RWPE1 (cell line): ENCODE measurements at places on chromosomes 16 and 17.

GRCh38 chr16:1916640-1916990 is 1.6 kb downstream of the HS3ST6 start:
- no peak for DNase-seq

- DNase-seq: no peak
Observed at GRCh38 chr17:62791235-62791734, 16.8 kb downstream of the MARCHF10 start.

GRCh38 chr16:29656688-29657523 is 6.1 kb upstream of the SPN start:
- no peak for DNase-seq

DNA sequence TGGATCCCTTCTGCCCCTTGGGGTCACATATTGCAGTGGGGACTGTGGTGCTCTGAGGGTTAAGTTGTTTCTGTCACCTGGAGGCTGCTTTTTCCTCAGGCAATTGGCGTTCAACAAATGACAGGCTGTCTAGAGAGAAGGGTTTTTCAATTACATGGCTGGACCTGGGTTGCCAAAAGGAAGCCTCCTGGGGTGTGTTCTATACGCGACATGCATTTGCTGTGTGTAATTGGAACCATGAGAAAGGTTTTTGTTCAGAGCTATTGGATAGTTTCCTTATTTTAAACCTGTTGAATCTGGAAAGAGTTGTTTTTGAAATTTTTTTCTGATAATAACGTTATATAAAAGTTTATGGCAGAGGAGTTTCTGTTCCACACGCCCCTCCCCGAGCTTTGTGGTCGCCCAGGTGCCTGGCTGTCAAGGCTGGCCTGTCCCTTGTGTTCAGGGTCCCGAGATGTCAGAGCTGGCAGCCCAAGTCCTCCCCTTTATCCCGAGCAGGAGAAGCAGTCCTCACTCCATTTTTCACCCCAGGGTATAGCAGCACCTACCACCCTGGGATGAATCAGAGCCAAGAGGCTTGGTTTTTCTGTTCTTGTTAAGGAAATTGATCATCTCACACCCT is 26.1 kb upstream of the ZNF750 start:
- DNase-seq: no peak

DNA sequence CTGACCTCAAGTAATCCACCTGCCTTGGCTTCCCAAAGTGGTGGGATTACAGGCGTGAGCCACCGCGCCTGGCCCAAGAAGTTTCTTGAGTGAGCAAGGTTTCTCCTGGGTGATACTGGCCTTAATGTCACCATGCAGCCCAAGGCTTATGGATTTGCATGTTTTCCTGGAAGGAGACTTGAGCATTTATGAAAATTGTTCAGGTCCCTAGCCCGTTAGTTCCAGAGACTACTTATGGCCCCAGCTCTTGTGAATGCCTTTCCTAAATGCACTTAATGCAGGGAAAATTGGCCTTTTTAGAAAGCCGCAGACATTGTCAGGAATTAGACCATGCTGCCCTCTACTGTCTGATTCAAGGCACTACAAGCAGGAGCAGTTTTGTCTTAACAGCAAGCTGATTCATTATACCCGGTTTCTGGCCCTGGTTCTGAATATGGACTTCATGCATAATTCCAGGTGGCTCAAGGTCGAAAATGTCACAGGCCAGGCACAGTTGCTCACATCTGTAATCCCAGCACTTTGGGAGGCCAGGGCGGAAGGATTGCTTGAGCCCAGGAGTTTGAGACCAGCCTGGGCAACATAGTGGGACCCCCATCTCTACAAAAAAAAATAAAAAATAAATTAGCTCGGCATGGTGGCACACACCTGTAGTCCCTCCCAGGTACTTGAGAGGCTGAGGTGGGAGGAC is 91.3 kb downstream of the SNX29 start:
- DNase-seq: peak; percentile 72

DNA sequence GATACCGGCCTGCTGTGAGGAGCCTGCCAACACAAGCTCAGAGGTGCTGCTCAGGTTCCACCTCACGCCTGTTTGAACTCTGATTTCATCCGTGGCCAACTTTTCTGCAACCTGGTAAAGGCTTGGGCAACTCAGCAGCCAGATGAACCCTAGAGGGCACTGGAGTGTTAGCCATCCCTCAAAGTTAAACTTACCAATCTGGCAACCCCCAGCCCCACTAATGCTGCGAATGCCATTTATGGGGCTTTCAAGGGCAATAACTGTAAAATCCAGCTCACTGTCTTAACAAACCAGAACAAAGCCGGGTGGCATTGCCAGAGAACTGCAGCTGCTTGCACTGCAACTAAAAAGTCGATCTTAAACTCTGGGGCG is 105.5 kb downstream of the AXIN2 start:
- no peak for DNase-seq

- DNase-seq: no peak
Observed at GRCh38 chr16:57903656-57904055, 67.3 kb downstream of the CNGB1 start.

GRCh38 chr17:33968350-33969044 is 286.6 kb upstream of the CCL2 start:
- DNase-seq: no peak

DNA sequence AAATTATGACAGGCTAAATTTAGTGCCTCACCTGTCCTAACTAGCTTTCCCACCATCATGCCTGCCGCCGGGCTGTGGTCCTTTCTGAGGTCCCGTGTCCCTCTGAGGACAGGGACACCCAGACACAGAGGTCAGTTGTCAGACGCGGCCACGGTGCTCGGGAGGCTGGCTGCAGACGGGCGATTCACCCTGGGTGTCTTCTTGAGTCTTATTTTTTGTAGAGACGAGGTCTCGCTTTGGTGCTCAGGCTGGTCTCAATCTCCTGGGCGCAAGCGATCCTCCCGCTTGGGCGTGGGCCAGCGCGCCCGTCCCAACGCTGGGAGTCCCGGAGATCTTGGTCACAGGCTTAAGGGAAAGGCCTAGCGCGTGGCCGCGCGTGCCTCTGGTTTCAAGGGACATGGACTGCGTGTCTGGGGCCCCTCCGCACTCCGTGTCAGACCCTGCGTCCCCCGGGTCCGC is 797 bp upstream of the RAB11FIP3 start:
- no peak for DNase-seq

GRCh38 chr17:65388911-65389310 is 172.5 kb downstream of the AXIN2 start:
- no peak for DNase-seq

DNA sequence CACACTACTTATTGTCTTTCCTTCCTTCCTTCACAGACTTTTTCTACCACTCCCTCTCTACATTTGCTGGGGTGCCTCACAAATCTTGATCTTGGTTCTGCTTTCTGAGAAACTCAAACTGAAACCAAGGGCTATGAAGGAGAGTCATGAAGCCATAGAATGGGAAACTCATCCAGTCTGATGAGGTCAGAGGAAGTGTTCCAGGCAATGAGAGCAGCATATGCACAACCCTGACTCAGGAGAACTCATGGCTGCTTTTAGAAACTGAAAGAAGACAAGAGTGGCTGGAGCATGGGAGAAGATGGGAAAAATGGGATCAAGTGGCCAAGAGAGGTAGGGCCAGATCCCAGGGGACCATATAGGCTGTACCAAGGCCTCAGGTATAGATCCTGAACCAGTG is 130.0 kb upstream of the TOX3 start:
- no peak for DNase-seq

GRCh38 chr17:78144147-78144719 is 2.0 kb upstream of the C17orf99 start:
- DNase-seq: no peak

- no peak for DNase-seq
Observed at GRCh38 chr16:56269811-56270684, 78.8 kb downstream of the GNAO1 start.

DNA sequence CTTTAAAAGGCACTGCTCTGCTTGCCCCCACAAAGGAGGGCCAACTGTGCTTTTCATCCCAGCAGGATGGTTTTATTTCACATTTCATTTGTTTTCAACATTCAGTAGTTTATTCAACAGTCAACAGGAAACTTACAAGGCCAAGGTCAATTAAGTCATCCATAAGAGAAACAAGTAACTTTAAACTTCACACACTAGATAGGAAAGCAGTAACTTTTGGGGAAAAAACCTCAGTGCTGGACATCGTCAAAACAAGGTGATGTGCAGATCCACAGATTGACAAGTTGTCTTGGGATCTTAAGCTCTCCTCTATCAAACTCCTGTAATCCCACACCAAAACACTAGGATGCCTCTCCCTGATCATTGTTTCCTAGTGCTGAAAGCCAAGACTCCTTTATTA is 18.5 kb downstream of the NFE2L1 start:
- no peak for DNase-seq

DNA sequence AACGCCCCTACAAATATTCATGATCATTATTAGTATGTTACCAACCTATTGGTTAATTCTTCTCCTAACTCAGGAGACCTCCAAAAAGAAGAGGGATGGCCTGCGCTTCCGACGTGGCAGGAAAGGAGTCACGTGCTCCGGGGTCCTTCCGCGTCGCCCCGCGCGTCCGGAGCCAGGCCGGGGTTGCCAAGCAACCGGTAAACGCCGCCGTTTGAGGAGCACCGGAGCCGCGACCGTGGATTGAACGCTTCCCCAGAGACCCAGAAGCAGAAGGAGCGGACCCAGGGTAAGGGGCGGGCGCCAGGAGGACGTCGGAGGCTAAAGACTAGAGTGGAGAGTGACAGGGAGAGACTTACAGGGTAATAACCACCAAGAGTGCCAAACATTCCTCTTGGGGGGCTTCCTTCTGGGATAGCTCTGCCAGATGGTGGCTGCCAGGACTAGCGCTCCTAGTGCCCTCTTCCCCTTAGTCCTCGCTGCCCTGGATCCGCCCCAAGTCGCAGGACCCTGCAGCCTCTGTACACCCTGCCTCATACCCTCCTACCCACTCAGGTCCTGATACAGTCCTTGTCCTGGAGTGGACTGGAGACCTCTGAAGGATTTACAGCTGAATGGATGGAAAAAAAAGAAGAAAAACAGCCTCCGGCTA is at the start of gene DNAI2:
TSS of gene DNAI2 (plus strand) at position 175 of the 649 bp plus-strand sequence. CDS start 7,584 bp downstream, outside the sequence.
- DNase-seq: no peak

DNA sequence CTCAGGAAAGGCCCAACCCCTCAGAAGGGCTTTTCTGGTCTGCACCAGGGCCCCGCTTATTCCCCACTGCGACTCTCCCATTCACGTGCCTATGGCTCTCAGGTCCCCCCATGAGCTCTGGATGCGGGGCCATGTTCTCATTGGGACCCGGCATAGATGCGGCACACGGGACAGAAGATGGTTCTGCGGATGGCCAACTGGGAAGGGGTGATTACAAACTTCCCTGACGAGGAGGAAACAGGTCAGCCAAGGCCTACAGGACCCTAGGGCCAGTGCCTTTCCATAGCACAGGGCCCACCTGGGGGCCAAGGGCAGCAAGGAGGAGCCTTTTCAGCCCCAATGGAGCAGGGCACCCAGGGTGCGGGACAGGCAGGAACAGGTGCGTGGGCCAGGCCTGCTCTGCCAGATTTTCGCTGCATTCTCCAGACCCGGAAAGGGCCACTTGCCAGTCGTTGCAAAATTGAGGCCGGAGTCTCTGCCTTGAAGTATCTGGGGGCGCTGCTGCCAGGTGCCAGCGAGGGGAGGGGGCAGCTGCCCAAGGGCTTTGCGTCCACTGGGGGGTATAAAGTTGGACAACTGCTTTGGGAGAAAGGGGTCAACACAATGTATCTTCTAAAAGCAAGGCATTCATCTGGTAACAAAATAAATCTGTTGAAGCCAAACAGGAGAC is 20.5 kb downstream of the SLC7A5 start:
- DNase-seq: no peak

DNA sequence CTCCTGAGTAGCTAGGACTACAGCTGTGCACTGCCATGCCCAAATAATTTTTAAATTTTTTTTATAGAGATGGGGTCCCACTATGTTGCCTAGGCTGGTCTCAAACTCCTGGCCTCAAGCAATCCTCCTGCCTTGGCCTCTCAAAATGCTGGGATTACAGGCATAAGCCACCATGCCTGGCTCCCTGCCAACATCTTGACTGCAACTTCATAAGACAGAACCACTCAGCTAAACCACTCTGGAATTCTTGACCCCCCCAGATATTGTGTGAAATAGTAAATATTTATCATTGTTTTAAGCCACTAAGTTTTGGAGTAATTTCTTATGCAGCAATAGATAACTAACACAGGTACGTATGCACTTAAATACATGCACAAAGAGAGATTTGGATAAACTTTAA is 26.0 kb downstream of the DYNLL2 start:
- no peak for DNase-seq

GRCh38 chr16:88300463-88300835 is 82.3 kb upstream of the ZNF469 start:
- no peak for DNase-seq

DNA sequence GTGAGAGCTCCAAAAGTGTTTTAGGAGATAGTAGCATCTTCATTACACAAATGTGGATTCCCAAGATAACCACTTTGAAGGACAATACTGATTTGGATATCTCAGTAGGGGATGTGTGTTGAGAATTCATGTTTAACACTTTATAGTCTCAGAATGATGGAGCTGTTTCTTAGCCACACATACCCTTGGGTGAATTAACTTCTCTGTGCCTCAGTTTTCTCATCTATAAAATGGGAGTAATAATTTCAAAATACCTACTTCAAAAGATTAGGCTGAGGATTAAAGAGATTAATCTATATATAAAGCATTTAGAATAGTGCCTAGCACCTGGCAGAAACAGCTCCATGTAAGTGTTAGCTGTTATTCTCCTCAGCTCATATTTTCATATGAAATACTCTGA is 19.0 kb downstream of the LPCAT2 start:
- no peak for DNase-seq

GRCh38 chr16:13768471-13768870 is 151.5 kb upstream of the ERCC4 start:
- DNase-seq: no peak

DNA sequence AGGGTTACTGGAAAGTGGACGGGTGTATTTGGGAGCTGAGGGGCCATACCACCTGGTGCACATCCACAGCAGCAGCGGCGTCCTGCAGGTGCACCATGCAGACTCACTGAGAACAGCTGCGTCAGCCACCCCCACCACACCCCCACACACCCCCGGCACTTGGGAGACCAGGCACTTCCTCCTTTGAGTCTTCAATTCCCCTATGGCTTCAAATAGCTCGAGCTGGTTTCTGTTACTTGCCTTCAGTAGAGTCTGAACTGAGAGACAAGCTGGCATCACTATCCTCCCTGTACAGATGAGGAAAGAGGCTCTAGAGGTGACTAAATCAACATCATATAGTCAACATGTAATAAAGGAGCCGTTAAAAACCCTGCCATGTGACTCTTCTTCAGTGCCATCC is 15.4 kb downstream of the CUEDC1 start:
- no peak for DNase-seq
